ENCODE measurements at places on chromosomes 7 and 10.

- no peak for DNase-seq
These were observed 2.4 kb upstream of the PAX2 start for GRCh38 chr10:100742936-100743335.

DNA sequence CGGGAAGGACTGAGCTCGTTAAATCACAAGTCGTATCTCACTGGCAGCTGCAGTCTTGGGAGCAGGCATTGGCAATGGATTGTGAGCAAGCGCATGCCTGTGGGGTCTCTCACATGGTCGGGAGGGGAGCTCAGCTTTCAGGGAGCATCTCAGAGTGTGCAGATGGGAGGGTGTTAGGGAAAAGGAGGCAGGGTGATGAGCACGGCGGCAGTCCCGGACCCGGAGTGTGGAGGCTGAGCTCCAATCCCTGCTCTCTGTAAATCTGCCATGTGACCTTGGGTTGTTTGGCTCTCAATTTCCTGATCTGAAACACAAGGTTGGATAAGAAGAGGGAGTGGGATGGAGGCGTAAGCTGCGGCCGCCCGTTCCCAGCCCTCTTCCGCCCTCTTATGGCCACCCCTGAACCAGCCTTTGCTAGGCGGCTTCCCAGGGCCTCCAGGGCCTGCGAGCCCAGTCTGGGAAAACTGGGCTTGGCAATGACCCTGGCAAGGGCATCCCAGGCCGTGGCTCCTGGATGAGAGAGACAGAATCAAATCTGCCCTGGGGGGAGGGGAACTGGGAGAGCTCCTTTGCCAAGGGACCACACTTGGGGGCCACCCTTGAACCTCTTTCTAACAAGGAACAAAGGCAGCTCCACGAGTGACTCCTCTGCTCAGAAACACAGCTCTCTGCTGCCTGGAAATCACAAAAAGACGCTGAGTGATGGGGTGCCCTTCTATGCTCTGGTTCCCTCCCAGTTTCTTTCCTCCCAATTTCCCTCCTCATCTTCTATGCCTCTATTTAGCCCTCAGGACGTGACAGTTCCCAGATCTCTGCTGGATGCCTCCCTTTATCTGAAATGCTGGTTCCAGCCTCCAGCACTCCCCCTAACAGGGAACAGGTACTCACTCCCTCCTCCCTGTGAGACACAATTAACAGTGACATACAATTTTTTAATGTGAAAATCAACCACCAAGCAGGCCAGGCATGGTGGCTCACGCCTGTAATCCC lies 41.7 kb upstream of the LOXL4 start:
- no peak for DNase-seq

- DNase-seq: no peak
These were observed 39.5 kb downstream of the PRKAG2 start for GRCh38 chr7:151837285-151838042.

GRCh38 chr10:77936697-77937567 lies 10.4 kb upstream of the DLG5 start:
- DNase-seq: no peak

DNA sequence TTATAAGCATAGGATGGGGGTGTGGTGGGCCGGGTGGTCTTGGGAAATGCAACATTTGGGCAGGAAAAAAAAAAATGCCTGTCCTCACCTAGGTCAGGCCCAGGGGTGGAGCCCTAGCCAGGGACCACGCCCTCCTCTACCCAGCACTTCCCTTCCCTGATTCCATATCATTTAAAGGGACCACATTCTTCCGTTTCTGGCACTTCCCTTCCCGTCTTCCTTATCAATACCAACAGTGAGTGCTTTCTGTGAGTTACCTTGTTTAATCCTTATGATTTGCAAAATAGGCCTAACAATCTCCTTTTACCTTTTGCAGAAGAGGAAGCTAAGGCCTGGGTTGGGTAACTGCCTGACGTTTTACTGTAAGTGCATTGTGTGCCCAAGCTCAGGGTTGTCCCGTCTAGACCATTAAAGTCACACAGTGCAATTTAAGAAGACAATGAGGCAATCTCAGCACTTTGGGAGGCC lies 16.7 kb upstream of the C10orf95 start:
- DNase-seq: no peak

GRCh38 chr7:134339475-134339874 lies 22.7 kb upstream of the SLC35B4 start:
- no peak for DNase-seq

DNA sequence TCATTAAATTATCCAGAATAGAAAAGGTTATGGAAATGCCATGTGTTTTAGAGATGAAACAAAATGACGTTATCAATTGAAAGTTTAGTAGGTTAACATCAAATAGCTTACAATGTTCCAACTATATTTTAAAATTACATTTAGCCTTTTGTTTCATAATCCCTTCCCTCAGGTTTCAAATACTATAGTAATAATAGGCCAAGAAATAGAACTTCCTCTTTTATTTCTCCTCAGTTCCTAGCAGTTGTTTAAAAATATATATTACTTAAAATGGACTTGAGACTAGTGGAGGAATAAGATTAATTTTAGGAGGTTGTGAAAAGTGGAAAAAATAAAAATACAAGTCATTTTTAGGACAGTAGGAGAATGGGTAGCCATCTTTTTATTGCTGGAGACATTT lies 16.4 kb upstream of the PDSS1 start:
- no peak for DNase-seq
